ENCODE measurements at places on chromosomes 6 and 20.

- no peak for DNase-seq
These were observed 16.0 kb downstream of the PCK1 start for GRCh38 chr20:57576617-57577550.

DNA sequence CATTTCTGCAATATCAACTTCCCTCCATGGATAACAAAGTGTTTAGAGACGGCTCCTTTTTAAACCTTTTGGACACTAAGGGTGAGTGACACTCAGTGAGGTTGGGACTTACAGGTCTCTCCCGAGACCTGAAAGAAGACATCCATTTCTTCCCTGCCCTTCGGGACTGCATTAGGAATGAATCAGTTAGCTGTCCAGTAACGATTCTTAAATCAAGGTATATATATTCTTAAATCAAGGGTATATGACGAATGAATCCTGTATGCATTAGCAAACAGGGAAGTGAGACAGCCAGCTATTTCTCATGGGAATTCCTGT is 52.9 kb downstream of the EDN1 start:
- DNase-seq, result no peak

DNA sequence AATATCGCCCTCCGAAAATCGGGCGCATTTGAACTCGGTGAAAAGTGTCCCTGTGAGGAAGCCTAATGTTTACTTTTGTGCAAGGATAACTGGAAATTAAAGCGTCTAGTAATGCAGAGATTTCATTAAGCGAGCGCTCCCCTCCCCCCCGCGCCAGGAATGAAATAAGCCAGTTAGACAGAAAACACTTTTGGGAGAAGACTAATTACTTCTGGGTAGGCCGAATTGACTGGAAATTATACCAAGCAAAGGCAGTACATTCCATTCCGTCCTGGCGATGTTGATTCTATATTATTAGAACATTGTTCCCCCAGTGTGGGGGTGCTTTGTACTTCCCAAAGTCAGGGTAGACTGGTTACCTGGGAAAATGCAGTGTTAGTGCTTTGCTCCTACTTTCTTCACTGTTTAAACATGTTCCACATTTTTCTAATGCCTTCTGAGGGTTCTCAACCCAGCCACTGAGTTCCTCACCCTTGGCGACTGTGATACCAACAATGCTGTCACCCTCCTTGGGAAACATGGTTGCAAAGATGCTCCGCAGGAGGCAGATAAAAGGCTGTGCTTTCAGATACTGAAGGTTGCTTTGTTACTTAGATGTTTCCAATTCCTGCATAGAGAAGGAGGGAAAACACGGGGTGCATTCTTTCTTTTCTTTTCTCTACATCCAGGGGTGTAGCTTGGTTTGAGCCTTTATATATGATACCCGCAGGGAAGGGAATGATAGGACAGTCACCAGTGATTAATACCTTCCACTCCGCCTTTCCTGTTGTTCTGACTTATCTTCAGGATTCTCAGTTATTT is 2.6 kb downstream of the GJA1 start:
- no peak for DNase-seq

- no peak for DNase-seq
These were observed 22.6 kb downstream of the KCNK15 start for GRCh38 chr20:44768256-44768655.
